Kidney glomerular epithelial cell (primary cell): ENCODE measurements at places on chromosomes 12 and 14.

DNA sequence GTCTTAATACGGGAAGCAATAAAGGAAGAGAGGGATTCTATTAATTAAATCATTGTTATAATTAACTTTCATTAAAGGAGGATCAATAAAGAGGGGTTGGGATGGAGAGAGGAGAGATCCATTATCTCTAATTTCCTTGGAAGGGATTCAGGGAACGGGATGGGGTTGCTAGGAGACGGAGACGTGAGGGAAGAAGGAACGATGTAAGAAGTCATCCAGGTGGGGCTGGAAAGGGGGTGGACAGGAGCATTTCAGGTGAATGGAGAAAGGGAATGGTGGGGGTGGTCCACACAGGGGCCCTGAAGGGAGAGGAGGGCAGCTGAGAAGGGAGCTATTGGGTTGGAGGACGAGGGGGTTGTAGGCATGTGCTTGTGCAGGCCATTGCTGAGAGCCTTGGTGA is 17.2 kb downstream of the CALCOCO1 start:
- no peak for DNase-seq

- no peak for DNase-seq
These were observed 15.0 kb upstream of the PSMA6 start for GRCh38 chr14:35277179-35277578.

DNA sequence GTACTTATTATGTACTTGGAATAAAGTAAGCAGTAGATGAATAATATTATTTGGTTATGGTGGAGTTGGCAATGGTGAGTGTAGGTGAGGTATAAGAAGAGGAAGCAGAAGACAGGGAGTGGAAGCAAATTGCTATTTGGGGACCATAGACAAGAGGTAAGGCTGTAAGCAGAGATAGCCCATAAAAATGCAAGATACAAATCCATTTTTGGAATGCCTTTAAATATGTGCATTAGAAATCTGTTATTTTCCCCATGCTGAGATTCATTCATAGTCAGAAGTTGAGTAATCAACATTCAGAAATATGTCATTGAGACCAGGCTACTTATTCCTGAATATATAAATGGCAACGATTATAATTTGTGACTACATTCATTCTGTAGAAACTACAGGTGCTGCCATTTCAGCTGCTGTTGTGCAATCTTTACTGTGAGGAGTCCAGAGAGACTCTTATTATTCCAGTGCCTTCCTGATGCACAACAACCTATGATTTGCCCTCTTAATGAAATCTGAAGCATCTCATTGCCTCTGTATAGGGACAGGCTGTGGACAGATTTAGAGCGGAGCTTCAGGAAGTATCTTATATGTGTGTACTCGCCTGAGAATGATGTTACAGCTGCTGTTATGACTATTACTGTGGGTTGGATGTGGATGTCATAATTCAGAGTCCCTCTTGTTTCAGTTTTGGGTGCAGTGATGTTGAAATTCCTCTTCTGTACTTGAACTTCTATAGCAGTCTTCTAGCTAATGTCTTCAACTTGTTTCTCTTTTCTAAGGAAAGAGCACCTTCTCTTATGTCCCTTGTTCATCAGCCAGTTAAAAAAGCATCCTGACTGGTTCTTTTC is 173.8 kb downstream of the NAV3 start:
- DNase-seq = no peak

- no peak for DNase-seq
These were observed 54.1 kb downstream of the ADIPOR2 start for GRCh38 chr12:1744932-1745331.

- no peak for DNase-seq
These were observed 339.3 kb downstream of the BCL11B start for GRCh38 chr14:98932431-98933325.

GRCh38 chr12:132137483-132138125 is 6.5 kb downstream of the DDX51 start:
- DNase-seq = no peak

GRCh38 chr14:31395572-31396205 is 24.7 kb downstream of the HEATR5A start:
- no peak for DNase-seq

GRCh38 chr12:65278576-65279368 is at the start of gene MSRB3:
TSS of gene MSRB3 (plus strand) at chr12:65278683. CDS start at chr12:65308580, 29,897 bp downstream.
- DNase-seq = peak; percentile 36
